ENCODE measurements at places on chromosomes 2 and 18. TPM values are rescaled to one million over a fixed set of nuclear protein-coding genes. Genes with fewer than 3 reads are reported as not detected.

DPP4 gene
- total RNA-seq, result 7.0 TPM

ANKRD30B gene
- not detected for total RNA-seq

- H3K4me1 ChIP-seq, result no peaks in the 10 kb centered on the region
- DNase-seq, result no peak
- no peak overlapping the region for H3K4me3 ChIP-seq
Observed at GRCh38 chr18:24764766-24765165, 304.3 kb downstream of the HRH4 start.

- no peaks in the 10 kb centered on the region for H3K36me3 ChIP-seq
- no peaks in the 10 kb centered on the region for H3K4me1 ChIP-seq
- no peak for DNase-seq
- H3K4me3 ChIP-seq, result no peak overlapping the region
- no peaks in the 10 kb centered on the region for H3K27me3 ChIP-seq
- no peak overlapping the region for H3K27ac ChIP-seq
Observed at GRCh38 chr2:3603536-3604206, 8.8 kb downstream of the COLEC11 start.

- H3K36me3 ChIP-seq, result no peaks in the 10 kb centered on the region
- peak; percentile 47 for DNase-seq
- no peak overlapping the region for H3K27ac ChIP-seq
- peaks cover 4% of the 10 kb centered on the region for H3K4me1 ChIP-seq
- no peak overlapping the region for H3K4me3 ChIP-seq
Observed at GRCh38 chr2:120675460-120676130, 60.1 kb upstream of the GLI2 start.

- H3K27ac ChIP-seq, result no peak overlapping the region
- no peak overlapping the region for H3K4me3 ChIP-seq
- DNase-seq, result peak; percentile 41
- no peaks in the 10 kb centered on the region for H3K27me3 ChIP-seq
- no peaks in the 10 kb centered on the region for H3K36me3 ChIP-seq
- H3K4me1 ChIP-seq, result no peaks in the 10 kb centered on the region
Observed at GRCh38 chr2:182642328-182642727, 73.7 kb upstream of the DNAJC10 start.

DNA sequence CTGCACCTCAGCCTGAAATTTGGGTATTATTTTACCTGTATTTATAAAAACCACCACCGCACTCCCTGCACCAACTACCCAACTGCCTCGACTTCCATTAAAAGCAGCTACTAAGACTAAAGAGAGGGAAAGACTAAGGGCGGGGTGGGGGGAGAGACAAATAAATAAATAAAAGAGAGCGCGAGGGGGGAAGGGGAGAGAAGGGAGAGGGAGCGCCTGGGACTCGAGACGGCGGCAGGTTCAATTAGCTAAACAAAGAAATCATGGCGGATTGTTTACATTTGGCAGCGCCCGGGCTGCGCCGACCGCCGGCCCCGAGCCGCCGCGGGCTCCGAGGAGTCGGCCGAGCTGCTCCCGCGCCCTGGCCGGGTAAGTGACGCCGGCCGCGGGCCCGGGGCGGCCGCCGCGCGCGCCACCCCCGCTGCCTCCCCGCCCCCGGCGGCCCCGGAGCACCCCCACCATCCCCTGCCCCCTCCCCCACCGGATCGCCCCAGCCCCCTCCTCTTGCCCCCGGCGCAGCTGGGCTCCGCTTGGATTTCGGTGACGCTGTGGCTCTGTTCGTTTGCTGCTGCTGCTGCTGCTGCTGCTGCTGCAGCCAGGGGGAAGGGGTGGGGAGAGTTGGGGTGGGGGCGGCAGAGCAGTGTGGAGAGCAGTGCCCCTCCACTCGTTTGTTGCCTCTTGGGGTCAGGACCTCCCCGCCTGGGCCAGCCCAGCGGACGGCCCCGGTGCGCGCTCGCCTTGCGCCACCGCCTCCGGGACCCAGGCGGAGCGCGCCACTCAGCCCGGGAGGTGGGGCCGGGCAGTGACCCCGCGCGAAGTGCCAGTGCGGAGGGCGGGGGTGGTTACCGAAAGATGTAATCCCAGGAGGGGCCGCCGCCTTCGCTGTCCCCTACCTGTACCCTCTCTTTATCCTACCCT is 187.2 kb upstream of the FANCL start:
- H3K36me3 ChIP-seq, result no peaks in the 10 kb centered on the region
- H3K27ac ChIP-seq, result no peak overlapping the region
- peak overlapping the region; percentile 26 for H3K4me3 ChIP-seq

DNA sequence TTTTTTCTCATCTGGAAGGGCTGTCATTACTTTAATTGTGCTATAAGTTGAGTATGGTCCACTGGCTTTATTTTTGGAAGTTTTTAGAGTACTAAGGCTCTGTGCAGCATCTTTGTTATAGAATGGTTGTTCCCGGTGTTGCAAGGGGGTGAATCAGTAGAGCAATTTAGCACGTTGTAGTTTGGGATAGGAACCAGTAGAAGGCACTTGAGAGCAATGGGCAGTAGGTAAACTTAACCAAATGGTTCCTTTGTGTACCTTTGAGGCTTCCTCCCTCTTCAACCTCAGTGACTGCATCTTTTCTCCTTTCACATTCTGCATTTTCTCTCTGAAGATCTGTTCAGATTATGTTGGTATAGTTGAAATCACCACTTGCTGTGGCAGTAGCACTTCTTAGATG is 238.2 kb upstream of the SYT4 start:
- H3K4me1 ChIP-seq, result no peaks in the 10 kb centered on the region
- H3K36me3 ChIP-seq, result no peaks in the 10 kb centered on the region
- DNase-seq, result no peak
- H3K27ac ChIP-seq, result no peak overlapping the region
- no peaks in the 10 kb centered on the region for H3K27me3 ChIP-seq

RESP18 gene
- not detected for total RNA-seq

NT5C1B gene
- total RNA-seq, result not detected

DNA sequence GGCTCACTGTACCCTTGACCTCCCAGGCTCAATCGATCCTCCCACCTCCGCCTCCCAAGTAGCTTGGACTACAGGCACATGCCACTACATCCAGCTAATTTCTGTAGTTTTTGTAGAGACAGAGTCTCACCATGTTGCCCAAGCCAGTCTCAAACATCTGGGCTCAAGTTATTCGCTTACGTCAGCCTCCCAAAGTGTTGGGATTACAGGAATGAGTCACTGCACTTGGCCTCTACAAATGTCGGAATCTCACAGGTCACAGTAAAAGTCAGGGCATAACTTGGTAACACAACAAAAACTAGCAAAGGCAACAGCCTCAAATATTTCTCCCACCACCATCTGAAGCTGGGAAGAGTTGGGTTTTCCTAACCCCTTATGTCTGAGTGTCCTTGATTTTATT is 25.3 kb downstream of the SCG2 start:
- no peaks in the 10 kb centered on the region for H3K36me3 ChIP-seq
- no peak overlapping the region for H3K27ac ChIP-seq
- no peaks in the 10 kb centered on the region for H3K27me3 ChIP-seq
- no peak for DNase-seq
- H3K4me1 ChIP-seq, result no peaks in the 10 kb centered on the region

DYNC1I2 gene
- 47.5 TPM for total RNA-seq

DNA sequence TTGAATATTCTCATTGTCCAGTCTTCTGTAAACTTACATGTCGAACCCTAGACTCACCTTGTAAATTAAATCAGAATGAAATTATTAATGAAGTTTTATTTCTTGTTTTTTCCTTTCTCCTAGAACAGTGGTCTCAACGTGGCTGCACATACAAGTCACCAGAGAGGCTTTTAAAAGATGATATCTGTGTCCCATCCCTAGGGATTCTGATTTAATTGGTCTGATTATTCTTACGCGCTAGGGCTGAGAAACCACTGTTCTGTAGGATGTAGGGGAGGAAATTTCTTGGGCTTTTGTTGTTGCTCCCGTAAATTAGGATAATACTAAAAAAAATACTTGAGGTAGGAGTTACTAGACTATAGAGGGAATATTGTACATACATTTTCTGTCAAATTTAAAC is 32.1 kb downstream of the PPM1B start:
- no peak overlapping the region for H3K27ac ChIP-seq
- no peak overlapping the region for H3K4me3 ChIP-seq
- H3K4me1 ChIP-seq, result no peaks in the 10 kb centered on the region
- no peaks in the 10 kb centered on the region for H3K36me3 ChIP-seq
- H3K27me3 ChIP-seq, result no peaks in the 10 kb centered on the region

GRCh38 chr2:17959833-17960232 is 81.4 kb downstream of the KCNS3 start:
- H3K4me3 ChIP-seq, result no peak overlapping the region
- H3K27me3 ChIP-seq, result no peaks in the 10 kb centered on the region
- no peaks in the 10 kb centered on the region for H3K4me1 ChIP-seq
- H3K36me3 ChIP-seq, result no peaks in the 10 kb centered on the region
- no peak overlapping the region for H3K27ac ChIP-seq
- no peak for DNase-seq

EML4 gene
- total RNA-seq, result 74.3 TPM

ESCO1 gene
- total RNA-seq, result 22.7 TPM

DNA sequence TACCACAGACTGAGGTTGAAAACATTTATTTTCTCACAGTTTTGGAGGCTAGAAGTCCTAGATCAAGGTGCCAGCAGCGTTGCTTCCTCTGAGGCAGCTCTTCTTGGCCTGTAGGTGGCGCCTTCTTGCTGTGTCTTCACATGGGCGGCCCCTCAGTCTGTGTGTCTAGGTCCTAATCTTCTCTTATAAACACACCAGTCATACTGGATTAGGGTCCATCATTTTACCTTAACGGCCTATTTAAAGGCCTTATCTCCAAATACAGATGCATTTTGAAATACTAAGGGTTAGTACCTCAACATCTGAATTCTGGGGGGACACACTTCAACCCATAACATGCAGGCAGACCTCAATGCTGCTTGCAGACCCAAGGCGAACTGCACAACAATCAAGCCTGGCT is 4.4 kb upstream of the RMC1 start:
- peak; percentile 72 for DNase-seq
- H3K36me3 ChIP-seq, result no peaks in the 10 kb centered on the region
- H3K4me3 ChIP-seq, result no peak overlapping the region
- peaks cover 17% of the 10 kb centered on the region for H3K4me1 ChIP-seq
- H3K27ac ChIP-seq, result no peak overlapping the region
- H3K27me3 ChIP-seq, result no peaks in the 10 kb centered on the region

GRCh38 chr2:216406826-216407225 is 5.5 kb upstream of the SMARCAL1 start:
- peaks cover 16% of the 10 kb centered on the region for H3K27me3 ChIP-seq
- DNase-seq, result no peak
- H3K36me3 ChIP-seq, result no peaks in the 10 kb centered on the region

GRCh38 chr2:44904578-44904977 is 36.9 kb upstream of the SIX3 start:
- DNase-seq, result no peak
- no peak overlapping the region for H3K4me3 ChIP-seq
- H3K4me1 ChIP-seq, result no peaks in the 10 kb centered on the region
- H3K36me3 ChIP-seq, result no peaks in the 10 kb centered on the region
- peaks cover 29% of the 10 kb centered on the region for H3K27me3 ChIP-seq

ZNF892 gene
- 6.8 TPM for total RNA-seq

DNA sequence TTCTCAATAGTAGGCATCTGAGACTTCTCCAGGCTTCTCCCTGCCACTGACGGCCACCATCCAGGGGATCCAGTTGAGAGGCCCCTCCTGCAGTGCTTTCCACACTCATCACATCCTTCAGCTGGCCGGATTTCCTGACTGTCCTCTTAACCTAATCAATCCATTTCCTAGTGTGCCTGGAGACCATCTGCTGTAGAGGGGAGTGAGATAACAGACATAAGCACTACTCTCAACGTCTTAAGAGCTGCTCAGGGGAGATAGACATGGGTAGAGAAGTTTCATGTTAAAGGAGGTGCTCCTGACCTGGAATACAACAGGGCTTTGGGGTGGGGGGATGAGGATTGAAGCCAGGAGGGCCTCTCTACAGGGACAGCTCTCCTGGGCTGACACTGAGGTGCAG is 14.2 kb downstream of the SPR start:
- no peak overlapping the region for H3K27ac ChIP-seq
- no peaks in the 10 kb centered on the region for H3K36me3 ChIP-seq
- peaks cover 67% of the 10 kb centered on the region for H3K27me3 ChIP-seq
- no peaks in the 10 kb centered on the region for H3K4me1 ChIP-seq

Measured in transverse colon (tissue), 4 donors.